ENCODE measurements at places on chromosomes 5 and 9. TPM values are rescaled to one million over a fixed set of nuclear protein-coding genes. Genes with fewer than 3 reads are reported as not detected.
A peak's percentile ranks its signal among the peaks of the same experiment; 100 is the strongest.

The RBM18 gene
- 5.1 TPM for total RNA-seq

The ANKRD55 gene
- not detected for total RNA-seq

The RMND5B gene
- 36.4 TPM for total RNA-seq

The SOHLH1 gene
- total RNA-seq: not detected

The SLC6A7 gene
- 0.35 TPM for total RNA-seq

The C9orf43 gene
- 0.29 TPM for total RNA-seq

The GALNT10 gene
- 46.2 TPM for total RNA-seq

DNA sequence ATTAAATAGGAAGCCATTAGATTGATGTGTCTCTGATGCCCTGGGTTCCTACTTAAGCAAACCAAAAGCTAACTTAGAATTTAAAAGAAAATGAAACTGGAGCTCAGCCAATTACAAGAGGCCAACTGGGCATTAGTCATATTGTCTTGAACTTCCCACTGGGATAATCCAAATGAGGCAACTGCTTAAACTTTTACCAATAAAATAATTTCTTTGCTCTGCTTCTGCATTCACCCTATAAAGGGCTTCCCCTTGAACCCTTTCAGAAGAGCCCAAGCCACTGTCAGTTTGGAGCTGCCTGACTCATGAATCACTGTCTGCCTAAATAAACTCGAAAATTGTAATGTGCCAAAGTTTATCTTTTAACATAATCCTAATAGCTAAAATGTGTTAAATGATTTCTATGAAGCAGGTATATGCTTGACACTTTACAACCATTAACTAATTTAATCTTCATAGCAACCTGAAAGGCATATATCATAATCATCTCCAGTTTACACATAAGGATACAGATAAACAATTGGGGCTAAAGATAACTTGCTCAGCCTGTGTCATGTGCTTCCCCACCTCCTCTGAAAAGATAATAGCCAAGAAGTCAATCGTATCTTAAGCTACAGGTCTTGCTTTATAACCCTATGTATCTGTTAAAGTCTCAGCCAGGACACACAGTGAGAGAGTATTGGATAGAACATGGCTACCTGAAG lies 11.5 kb downstream of the GPR150 start:
- DNase-seq: peak; percentile 69
- no peaks in the 10 kb centered on the region for H3K36me3 ChIP-seq
- H3K4me1 ChIP-seq: peaks cover 16% of the 10 kb centered on the region

DNA sequence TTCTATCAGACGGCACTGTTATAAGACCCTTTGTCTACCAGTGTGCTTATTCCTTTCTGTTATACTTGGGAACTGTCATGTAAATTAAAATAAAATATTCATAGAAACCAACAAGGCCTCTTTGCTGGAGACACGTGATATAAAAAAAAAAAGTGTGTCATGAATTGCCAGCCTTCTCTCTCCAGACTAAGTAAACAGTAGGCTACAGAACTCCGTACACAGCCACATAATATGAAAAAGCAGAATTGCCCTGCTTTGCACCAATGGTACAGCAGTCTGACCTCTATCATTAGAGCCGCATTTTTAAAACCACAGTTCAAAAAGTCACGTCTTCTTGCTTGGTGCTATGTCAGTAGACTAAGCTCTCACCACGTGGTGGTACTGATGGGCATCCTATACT lies 231.3 kb downstream of the SEMA5A start:
- H3K4me3 ChIP-seq: no peak overlapping the region
- no peaks in the 10 kb centered on the region for H3K27me3 ChIP-seq
- no peak for DNase-seq
- H3K36me3 ChIP-seq: no peaks in the 10 kb centered on the region

DNA sequence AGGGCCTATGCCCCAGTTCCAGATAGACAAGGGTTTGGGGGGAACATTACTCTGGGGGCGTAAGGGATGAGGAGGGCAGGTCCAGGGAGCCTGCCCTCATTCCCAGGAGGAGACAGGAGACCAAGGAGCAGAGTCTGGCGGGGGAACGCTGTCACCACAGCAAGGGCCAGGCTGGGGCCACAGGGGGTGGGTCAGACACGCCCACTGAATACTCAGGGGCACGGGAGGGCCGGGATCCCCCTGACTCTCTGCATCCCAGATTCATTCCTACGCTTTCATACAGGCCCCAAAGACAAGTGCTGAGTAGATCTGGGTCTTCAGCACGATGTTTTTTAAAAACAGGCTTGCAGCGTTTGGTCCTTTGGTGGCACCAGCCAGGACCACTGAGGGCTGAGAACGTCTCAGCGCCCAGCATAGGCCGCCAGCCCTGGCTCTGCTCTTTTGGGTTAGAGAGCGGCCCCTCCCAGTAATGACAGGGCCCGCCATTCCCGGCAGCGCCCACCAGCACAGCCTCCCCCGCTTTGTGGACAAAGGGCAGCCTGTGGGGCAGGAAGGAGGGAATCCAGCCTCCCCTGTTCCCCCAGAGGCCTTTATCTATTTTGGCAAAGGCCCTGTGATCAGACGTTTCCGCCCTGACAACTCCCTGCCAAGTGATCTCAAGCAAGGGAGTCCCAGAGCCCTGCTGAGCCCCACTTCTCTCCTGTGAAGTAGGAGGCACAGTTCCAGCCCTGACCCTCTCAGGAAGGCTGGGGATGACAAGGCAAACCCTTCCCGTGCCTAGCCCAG lies 24.9 kb downstream of the NEK6 start:
- H3K27ac ChIP-seq: no peak overlapping the region
- H3K36me3 ChIP-seq: no peaks in the 10 kb centered on the region
- no peak for DNase-seq
- H3K4me3 ChIP-seq: no peak overlapping the region
- H3K27me3 ChIP-seq: no peaks in the 10 kb centered on the region

DNA sequence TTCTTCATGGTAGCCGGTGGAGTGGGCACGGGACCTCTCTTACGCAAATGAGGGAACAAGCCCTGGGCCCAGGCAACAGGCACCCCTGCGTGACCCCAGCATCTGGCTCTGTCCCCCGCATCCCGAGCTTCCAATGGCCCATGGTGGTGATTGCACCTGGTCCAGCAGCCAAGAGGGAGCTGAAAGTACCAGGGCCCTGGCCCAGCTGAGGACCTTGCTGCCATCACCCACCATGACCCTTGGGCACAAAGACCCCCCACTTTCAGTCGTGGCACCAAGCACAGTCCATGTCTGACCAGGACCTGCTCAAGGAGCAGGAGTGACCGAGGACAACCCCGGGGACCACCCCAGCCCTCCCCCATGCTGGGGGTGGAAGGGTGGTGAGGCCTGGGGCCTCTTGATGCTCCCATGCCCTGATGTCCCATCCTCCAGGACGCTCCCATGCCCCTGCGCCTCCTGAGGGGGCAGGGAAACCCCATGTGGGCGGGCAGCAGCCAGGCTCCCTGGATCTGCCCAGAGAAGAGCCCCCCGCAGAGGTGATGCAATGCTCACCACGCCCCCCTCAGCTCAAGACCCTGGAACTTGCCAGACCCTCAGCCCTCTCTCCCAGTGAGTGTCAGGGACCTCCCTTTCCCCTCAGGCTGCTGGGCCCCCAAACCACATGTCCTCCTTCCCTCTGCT lies 123.9 kb downstream of the ADAMTS2 start:
- H3K27me3 ChIP-seq: peaks cover 6% of the 10 kb centered on the region
- DNase-seq: no peak
- no peak overlapping the region for H3K4me3 ChIP-seq
- H3K36me3 ChIP-seq: no peaks in the 10 kb centered on the region
- no peak overlapping the region for H3K27ac ChIP-seq

DNA sequence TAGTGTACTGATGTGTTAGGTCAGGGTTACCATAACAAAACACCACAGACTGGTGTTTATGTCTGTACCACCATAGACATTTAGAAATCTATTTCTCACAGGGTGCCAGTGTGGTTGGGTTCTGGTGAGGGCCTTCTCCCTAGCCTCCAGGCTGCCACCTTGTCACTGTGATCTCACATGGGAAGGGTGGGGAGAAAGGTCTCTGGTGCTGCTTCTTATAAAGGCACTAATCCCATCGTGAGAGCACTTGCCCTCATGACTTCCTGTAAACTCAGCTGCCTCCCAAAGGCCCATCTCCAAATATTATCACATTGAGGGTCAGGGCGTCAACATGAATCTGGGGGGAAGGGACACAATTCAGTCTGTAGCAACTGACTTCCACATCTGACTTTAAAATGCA lies 49.8 kb downstream of the PIK3R1 start:
- no peak overlapping the region for H3K4me3 ChIP-seq
- H3K27ac ChIP-seq: no peak overlapping the region
- H3K27me3 ChIP-seq: no peaks in the 10 kb centered on the region
- no peaks in the 10 kb centered on the region for H3K36me3 ChIP-seq
- DNase-seq: no peak

- DNase-seq: peak; percentile 30
- H3K36me3 ChIP-seq: no peaks in the 10 kb centered on the region
- no peak overlapping the region for H3K27ac ChIP-seq
- H3K4me3 ChIP-seq: no peak overlapping the region
- no peaks in the 10 kb centered on the region for H3K27me3 ChIP-seq
- H3K4me1 ChIP-seq: peaks cover 36% of the 10 kb centered on the region
These were observed 52.9 kb upstream of the SPATA31E1 start for GRCh38 chr9:87829756-87830155.

DNA sequence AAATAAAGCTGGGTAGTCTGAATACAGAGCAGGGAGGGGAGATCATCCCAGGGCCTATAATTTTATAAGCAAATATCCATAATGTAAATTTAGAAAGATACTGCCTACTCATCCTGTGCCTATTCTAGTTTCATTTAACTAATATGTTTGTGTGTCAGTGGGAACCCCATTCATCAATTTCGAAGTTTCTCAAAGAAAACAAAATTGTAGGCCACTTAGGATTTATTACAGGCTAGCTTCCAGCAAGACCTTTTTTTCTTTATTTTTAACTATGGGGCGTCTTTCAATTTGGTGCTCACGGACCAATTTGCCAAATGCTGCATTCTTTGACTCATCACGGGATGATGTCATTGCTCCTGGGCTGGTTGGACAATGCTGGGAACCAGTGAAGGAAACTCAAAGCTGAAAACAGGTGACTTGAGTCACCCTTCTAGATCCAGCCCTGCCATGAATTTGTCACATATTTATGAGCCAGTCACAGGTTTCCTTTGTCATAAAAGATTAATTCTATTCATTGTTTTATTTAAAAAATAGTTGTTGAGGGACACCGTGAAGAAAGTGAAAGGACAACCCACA lies 13.4 kb downstream of the PCSK5 start:
- H3K27ac ChIP-seq: no peak overlapping the region
- no peak for DNase-seq
- H3K4me3 ChIP-seq: no peak overlapping the region
- no peaks in the 10 kb centered on the region for H3K27me3 ChIP-seq
- no peaks in the 10 kb centered on the region for H3K36me3 ChIP-seq

GRCh38 chr9:16864649-16865434 lies 5.6 kb downstream of the BNC2 start:
- H3K36me3 ChIP-seq: no peaks in the 10 kb centered on the region
- no peaks in the 10 kb centered on the region for H3K27me3 ChIP-seq
- H3K4me1 ChIP-seq: peaks cover 44% of the 10 kb centered on the region
- H3K27ac ChIP-seq: peak overlapping the region; percentile 20
- DNase-seq: peak; percentile 48

DNA sequence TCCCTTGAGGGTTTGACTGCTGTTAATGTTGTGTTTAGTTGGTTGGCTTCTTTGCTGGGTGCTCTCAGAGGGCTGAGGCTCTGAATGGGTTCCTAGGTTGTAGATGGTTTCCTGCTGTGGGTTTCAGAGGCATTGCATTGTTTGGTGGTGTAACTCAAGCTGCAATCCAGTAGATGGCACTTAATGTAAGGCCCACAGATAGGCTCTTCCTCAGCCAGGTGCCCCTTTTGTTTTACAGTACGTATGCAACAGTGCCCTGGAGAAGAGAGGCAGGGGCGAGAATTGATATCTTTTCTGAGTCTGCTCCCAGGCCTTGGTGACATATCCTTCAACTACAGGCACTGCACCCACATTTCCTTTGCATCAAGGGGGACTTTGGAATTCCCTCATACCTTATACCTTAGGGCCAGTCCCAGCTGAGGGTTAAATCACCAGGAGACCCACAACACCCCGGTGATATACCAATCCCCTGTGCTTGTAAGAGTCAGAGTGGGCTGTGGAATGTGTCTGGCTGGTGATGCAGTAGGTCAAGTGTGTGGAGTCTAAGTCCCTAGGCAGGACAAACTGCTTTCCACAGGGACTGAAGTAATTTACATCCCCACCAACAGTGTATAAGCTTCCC lies 7.0 kb upstream of the UGT3A2 start:
- no peaks in the 10 kb centered on the region for H3K36me3 ChIP-seq
- peaks cover 43% of the 10 kb centered on the region for H3K27me3 ChIP-seq
- H3K27ac ChIP-seq: no peak overlapping the region

DNA sequence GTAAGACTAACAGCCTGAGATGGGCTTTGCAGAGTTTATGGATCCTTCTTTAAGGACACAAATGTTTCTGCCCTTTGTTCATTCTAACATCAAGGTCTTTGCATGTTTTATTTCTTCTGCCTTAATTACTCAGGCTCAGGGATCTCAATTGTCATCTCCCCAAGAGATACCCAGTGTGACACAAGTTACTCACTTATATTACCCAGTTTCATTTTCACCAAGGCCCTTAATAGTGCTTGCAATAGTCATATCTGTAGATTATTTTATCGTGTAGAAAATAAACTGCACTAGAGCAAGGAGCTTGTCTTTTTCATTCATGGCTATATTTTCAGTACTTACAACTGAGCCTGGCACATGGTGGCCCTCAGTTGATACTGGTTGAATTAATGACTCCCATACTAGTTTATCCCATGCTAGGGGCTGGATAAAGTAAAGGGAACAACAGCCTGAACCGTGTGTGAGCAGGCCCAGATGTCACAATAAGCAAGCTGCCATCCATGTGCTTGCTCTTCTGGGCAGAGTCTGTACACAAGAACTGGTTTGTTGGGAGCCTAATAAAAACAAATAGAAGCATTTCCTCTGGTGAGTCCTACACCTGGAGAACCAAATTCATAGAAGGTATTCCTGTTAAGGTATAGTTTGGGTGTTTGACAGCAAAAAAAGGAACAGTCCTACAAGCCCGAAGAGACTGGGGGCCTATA lies 112.5 kb upstream of the CD180 start:
- H3K27me3 ChIP-seq: no peaks in the 10 kb centered on the region
- no peaks in the 10 kb centered on the region for H3K4me1 ChIP-seq
- DNase-seq: no peak
- no peak overlapping the region for H3K4me3 ChIP-seq

GRCh38 chr5:145536133-145536532 lies 299.0 kb downstream of the PRELID2 start:
- H3K27ac ChIP-seq: no peak overlapping the region
- H3K36me3 ChIP-seq: no peaks in the 10 kb centered on the region
- no peak for DNase-seq
- no peaks in the 10 kb centered on the region for H3K27me3 ChIP-seq
- no peak overlapping the region for H3K4me3 ChIP-seq
- H3K4me1 ChIP-seq: peaks cover 19% of the 10 kb centered on the region

DNA sequence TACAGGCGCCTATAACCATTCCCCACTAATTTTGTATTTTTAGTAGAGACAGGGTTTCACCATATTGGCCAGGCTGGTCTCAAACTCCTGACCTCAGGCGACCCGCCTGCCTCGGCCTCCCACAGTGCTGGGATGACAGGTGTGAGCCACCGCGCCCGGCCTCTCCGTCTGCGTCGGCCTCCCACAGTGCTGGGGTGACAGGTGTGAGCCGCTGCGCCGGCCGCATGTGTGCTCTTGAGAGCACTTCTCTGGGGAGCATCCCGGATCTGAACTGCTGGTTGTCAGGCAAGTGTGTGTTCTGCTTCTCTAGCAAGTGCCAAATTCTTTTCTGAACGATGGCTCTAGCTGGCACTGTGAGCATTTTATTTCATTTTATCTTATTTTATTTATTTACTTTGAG lies 3.7 kb upstream of the ENTPD2 start:
- H3K4me1 ChIP-seq: peaks cover 24% of the 10 kb centered on the region
- no peak overlapping the region for H3K4me3 ChIP-seq
- H3K36me3 ChIP-seq: no peaks in the 10 kb centered on the region
- no peaks in the 10 kb centered on the region for H3K27me3 ChIP-seq
- DNase-seq: no peak
- H3K27ac ChIP-seq: no peak overlapping the region
